NCI-H460 (cell line): ENCODE measurements at places on chromosomes 5 and 9.

DNA sequence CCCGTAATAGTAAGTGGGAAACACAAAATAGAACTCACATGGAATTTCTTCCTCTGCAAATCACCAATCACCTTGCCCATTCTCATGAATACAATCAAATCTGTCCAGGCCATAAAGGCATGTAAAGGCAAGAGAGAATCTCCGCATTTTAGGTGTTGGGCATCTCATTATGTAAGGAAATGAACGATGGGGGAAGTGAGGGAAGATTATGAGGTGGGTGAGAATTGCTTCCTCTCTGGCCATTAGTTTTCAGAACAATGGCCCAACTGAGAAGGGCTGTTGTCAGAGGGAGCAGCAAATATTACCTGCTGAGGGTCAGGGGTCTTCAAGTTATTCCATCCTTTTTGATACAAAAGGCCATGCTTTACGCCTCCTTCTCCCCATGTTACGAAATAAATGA is 455.1 kb downstream of the ARHGEF28 start:
- DNase-seq = no peak

- no peak for DNase-seq
These were observed 2.9 kb downstream of the IPPK start for GRCh38 chr9:92666912-92667532.

DNA sequence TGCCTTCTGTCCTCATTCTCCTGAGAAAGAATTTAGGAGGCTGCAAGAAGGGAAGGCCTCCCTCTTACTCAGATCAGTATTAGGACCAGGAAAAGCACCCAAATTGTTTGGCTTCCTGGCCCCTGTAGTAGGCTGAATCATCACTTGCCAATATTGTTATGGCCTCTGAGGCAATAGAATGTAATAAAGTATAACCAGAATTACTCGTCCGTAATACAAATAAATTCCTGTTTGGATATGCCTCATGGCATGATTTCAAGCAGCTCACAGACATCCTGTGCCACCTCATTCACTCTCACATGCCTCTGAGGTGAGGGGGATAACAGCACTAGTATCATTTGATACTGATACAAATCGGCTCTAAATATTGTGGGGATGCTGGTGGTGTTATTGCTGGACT is 427.3 kb downstream of the ISL1 start:
- DNase-seq = peak; percentile 26

- DNase-seq = no peak
These were observed 1.2 kb downstream of the G3BP1 start for GRCh38 chr5:151772846-151773561.

DNA sequence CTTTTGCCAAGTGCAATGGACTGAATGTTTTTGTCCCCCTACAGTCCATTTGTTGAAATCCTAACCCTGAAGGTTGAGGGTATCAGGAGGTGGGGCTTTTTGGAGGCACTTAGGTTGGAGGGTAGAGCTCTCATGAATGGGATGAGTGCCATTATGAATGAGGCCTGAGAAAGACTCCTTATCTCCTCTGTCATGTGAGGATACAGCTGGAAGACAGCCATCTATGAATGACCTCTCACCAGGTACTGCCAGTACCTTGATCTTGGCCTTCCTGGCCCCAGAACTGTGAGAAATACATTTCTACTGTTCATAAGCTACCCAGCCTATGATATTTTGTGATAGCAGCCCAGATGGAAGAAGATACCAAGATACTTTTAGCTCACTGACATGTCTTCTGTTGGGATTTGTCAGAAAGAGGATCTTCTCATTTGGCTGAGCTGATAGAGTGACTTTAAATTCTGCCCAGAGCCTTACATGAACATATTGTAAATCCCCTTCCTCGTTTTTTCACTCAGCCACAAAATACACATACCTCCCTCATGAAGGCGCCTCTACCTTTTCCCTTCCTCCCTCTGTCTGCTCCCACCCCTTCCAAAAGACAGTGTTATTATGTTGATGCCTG is 256.4 kb downstream of the PDZD2 start:
- DNase-seq = no peak

- no peak for DNase-seq
These were observed 196.4 kb downstream of the RFX3 start for GRCh38 chr9:3329361-3329760.

- no peak for DNase-seq
These were observed 11.1 kb downstream of the SPRY4 start for GRCh38 chr5:142313682-142314081.

- no peak for DNase-seq
These were observed 8.5 kb downstream of the ZDHHC12 start for GRCh38 chr9:128715436-128715750.

GRCh38 chr5:42605490-42605889 is 151.1 kb upstream of the CCDC152 start:
- DNase-seq = no peak

- peak; percentile 64 for DNase-seq
These were observed 3.2 kb upstream of the NFX1 start for GRCh38 chr9:33287087-33287490.

GRCh38 chr5:97560599-97560993 is 377.5 kb upstream of the RIOK2 start:
- DNase-seq = no peak

DNA sequence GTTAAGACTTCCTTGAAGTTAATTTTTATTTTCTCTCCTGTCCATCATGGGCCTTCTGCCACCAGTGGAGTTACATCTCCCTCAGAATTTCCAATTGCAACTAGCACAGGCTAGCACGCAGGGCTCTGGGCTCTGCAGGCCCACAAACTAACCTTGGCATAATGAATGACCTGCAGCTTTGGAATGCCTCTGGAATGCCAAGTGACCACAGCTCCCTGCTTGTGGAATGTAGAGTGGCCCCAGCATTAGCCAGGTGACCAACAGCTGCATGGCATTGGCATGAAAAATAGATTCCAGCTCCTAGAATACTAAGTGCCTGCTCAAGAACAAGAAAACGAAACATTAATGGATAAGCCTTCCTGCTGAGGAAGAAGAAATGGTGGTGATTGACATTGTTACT is 726.1 kb downstream of the BRINP1 start:
- DNase-seq = no peak

- DNase-seq = no peak
These were observed 219.6 kb downstream of the WDR70 start for GRCh38 chr5:37598733-37599132.

GRCh38 chr5:64685866-64686265 is 4.4 kb upstream of the SHISAL2B start:
- DNase-seq = no peak

- DNase-seq = peak; percentile 4
These were observed 133.3 kb downstream of the FAM174A start for GRCh38 chr5:100668511-100668910.

DNA sequence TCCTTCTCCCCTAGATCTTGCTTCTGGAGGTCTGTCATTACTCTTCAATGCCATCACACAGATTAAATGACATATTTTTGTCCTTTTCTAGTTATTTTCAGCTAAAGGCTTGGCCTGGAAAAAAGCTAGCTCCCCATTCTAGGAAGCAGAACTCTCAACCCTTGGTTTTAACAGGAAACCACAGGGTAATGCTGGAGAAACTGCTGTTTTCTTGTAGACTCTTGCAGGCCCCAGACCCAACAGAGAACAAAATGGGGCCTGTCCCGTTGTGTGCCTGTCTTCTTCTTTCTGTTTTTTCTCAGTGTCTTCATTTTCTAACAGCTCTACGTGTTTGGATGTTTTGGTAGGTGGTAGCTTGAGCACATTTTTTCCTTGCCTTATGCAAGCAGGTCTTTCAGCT is 21.5 kb downstream of the DCANP1 start:
- DNase-seq = no peak

- no peak for DNase-seq
These were observed 373.0 kb downstream of the AGTPBP1 start for GRCh38 chr9:85368781-85369180.

- DNase-seq = no peak
These were observed 8.7 kb upstream of the INSYN2B start for GRCh38 chr5:169988947-169989346.

- peak; percentile 43 for DNase-seq
These were observed 6.3 kb downstream of the SPTAN1 start for GRCh38 chr9:128558431-128559310.

DNA sequence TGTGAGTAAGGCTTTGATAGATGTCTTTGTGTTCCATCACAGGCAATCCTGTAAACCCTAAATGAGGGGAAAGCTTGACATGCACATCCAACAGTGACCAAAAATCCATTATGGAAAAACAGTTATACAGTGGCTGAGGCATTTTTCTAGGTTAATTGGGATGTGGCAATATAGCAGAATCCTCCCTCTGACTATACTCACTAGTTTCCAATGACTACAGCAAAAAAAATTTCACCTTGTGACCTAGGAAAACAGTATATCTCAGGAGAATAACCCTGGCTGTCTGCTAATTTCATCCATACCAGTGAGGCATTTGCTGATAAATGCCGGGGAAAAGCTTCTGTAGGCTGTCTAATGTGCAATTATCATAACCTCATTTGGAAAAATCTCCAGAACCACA is 49.9 kb upstream of the SNCAIP start:
- no peak for DNase-seq

GRCh38 chr5:169433221-169433651 is 132.3 kb upstream of the SLIT3 start:
- no peak for DNase-seq

DNA sequence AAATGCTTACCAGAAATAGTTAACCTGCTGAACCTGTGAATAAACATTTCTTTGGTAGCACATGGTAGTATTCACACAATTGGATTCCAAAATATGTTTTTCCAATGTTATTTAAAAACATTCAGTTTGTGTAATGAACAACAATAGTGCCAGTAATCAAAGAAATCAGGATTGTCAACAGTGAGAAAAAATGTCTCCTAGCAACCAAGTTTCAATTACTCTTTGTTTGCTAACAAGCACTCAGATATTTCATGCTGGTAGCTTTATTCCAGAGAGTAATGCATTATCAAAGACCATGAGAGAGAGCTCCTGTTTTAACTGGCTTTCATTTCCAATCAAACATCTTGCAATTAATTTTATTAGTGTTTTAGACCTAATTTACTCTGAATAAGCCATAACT is 768.1 kb upstream of the GRAMD2B start:
- no peak for DNase-seq

DNA sequence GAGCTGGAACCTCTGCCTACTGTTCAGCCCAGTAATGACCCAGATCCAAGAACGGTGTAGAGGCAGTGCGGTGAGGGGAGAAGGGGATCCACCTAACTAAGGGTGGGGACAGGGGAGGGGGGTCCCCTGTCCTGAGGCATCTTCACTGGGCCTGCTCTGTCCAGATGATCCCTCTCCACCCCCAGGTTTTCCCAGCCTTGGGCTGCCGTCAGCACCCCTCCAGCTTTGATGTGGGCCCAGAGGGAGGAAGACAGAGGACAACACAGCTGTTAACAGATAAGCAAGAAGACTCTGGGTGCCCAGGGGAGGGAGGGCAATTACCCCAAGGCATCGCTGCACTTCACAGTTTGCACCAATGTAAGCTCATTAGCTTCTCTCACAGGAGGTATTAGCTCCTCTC is 19.3 kb downstream of the BICD2 start:
- no peak for DNase-seq

- DNase-seq = peak; percentile 72
These were observed 5.2 kb upstream of the IRF1 start for GRCh38 chr5:132495667-132496190.

GRCh38 chr9:122162415-122162814 is 2.7 kb downstream of the MORN5 start:
- DNase-seq = no peak

DNA sequence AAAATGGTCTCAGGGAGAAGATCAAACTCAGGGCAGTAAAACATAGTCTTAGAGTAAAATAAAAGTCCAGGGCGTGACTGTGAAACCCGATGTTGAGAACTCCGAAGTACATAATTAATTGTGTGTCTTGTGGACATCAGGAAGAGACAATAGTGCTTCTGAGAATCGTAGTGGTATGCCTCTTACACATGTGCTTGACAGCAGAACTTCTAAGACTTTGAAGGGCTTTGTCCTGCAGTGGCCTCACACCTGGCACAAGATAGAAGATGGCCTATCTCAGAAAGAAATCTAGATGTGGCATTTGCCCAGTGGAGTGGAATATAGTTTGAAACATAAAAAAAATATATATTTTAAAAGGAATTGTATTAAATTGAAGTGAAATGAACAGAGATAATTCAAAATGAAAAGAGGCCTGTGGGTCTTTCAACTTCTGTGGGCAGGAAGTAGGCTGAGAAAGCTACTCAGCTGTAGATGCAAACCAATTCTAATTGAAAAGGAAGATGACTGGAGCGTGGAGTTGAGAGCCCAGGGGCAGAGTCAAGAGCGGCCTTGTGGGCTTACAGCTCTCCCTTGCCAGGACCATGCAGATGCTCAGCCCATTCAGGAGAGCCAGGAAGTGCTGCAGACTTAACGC is 468.4 kb downstream of the KDM4C start:
- no peak for DNase-seq

DNA sequence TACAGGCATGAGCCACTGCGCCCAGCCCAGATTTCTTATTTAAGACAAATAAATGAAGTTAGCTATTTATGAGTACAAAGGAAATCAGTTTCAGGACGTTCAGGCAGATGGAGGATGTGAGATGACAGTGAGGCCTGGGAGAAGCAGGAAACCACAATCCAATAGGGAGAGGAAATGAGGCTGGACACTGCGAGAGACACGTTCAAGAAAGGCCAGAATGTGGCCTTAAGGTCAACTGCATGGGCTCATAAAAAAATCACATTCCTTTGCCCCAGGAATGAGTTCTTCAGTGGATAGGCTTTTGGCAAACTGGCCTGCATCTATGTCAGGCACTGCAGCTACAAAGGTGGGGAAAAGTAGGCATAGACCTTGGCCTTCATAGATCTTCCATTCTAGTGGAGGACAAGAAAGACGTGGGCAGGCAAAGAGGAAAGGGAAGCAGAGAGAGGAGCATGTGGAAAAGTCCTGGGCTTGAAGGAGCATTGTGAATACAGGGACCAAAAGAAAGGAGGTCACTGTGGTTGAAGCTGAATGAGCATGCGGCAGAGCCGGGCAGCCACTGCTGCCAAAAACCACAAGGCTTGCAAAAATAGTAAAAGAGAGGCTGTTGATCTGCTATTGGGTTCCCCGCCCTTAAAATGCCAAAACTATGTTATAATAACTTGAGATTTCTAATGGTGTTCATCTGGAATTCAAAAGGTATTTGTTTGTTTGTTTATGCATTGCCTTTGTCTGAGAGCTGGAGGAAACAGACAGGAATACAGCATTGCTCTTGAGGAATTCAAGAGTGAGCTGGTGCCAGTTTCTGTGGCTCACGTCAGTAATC is 133.0 kb downstream of the GNA14 start:
- no peak for DNase-seq

GRCh38 chr5:78813286-78813685 is 164.7 kb upstream of the LHFPL2 start:
- DNase-seq = no peak

DNA sequence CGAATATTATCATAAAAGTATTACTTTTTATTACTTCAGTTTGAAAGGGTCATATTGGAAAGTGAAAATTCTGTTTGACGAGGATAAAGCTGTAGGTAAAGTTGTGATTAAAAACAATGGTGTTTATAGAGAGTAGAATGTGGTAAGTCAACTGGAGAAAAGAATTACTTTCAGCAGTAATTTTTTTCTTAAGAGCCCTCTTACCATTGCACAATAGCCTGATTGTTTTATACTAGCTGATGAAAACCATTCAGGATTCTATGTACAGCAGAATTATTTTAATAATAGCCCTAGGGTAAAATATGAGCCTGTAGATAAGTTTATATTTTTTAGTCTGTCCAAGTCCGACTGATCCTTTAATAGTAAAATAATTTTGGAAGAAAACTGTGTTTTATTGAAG is 16.6 kb downstream of the CDC42SE2 start:
- no peak for DNase-seq

GRCh38 chr5:67395790-67396418 is 199.3 kb upstream of the CD180 start:
- no peak for DNase-seq
